ENCODE measurements at places on chromosomes 11 and 22.

DNA sequence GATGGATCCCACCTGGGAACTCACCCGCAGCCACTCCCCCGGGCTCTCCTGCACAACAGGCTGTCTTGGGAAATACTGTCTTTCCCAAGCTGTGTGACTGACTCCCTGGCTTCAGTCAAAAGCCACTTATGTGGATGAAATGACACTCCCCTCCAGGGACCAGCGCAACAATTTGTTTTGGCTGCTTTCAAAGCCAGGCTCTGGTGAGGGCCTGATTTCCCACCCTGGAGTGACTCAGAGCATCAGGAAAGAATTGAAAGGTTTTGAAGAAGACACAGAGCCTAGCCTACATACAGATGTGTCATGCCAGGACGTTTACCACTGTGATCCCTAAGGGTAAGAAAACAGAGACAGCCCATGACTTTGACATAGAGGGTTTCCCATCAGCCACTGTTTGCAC is 550.5 kb downstream of the MIAT start:
- no peak for DNase-seq

DNA sequence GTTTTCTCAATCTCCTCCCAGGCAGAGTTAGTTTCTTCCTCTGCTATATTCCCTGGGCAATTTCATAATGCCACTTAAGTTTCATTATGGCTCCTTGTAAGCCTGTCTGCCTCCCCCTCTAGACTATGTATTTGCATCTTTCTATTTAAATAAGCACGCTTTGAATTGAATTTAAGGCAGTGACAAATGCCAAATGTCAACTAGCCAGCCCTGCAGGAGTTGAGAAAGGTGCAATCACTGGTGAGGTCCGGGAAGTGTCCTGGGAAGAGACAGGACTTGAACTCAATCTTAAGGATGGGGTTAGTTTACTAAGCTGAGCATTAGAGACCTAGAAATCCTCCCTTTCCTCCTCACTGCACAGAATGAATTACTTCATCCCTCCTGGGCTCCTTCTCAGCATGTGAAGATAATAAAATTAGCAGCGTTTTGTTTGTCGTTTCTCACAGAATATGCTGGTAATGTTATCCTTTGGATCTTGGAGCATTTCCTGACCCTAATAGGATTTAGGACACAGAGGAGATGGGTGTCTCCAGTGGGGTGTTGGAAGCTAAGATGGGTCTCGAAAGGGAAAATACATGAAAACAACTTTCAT is 1.6 kb downstream of the TCP11L1 start:
- DNase-seq: no peak

- DNase-seq: no peak
These were observed 13.5 kb downstream of the DNAJC24 start for GRCh38 chr11:31383116-31383515.

GRCh38 chr11:36467012-36467411 is 43.1 kb downstream of the TRAF6 start:
- DNase-seq: no peak

Measured in activated T-helper 2 cell treated with anti-CD3 and anti-CD28 coated beads, Interferon-gamma antibody, Interleukin-2, Interleukin-4, amounts not matched to agents 10 μg/mL and 5 μg/mL and 100 μg/mL, durations not matched to agents 14 hours and 24 hours and 36 hours (primary cell).